CD8-positive, alpha-beta memory T cell (primary cell): ENCODE measurements at places on chromosomes 7 and 10. TPM values are rescaled to one million over a fixed set of nuclear protein-coding genes. Genes with fewer than 3 reads are reported as not detected.

GRCh38 chr7:75993689-75994387 lies 557 bp downstream of the TMEM120A start:
- peak; percentile 18 for DNase-seq
- no peaks in the 10 kb centered on the region for H3K36me3 ChIP-seq
- H3K27me3 ChIP-seq, result no peaks in the 10 kb centered on the region
- peaks cover 12% of the 10 kb centered on the region for H3K4me1 ChIP-seq
- H3K27ac ChIP-seq, result peak overlapping the region; percentile 61

- H3K27me3 ChIP-seq, result no peaks in the 10 kb centered on the region
- H3K36me3 ChIP-seq, result no peaks in the 10 kb centered on the region
- no peak for DNase-seq
- no peak overlapping the region for H3K4me3 ChIP-seq
Measured at GRCh38 chr10:34319197-34319846, 495.8 kb downstream of the PARD3 start.

Gene SRPK2
- polyA plus RNA-seq, result 59.5 TPM

DNA sequence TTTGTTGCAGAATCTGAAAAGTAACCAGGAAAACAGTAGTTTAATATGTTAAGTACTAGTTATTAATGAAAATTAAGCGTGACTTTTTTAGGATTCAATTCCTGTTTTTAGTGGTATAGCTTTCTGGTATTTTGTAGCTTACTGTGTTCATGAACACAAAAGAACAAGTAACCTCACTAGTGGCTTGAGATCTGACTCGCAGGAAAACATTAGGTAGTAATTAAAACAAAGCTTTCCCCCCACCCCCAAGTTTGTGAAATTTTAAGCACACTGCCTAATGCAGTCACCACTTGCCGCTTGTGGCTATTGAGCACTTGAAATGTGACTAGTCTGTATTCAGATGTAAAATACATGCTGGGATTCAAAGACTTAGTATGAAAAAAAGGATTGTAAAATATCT lies 102.5 kb upstream of the RPA3 start:
- no peak overlapping the region for H3K27ac ChIP-seq
- H3K36me3 ChIP-seq, result no peaks in the 10 kb centered on the region
- DNase-seq, result no peak
- no peaks in the 10 kb centered on the region for H3K27me3 ChIP-seq
- H3K4me1 ChIP-seq, result peaks cover 13% of the 10 kb centered on the region
- no peak overlapping the region for H3K4me3 ChIP-seq

GRCh38 chr10:128028508-128029289 lies 97.5 kb downstream of the MKI67 start:
- DNase-seq, result no peak
- H3K27me3 ChIP-seq, result no peaks in the 10 kb centered on the region
- H3K4me3 ChIP-seq, result no peak overlapping the region
- H3K27ac ChIP-seq, result no peak overlapping the region

- H3K27me3 ChIP-seq, result no peaks in the 10 kb centered on the region
- H3K36me3 ChIP-seq, result peaks cover 13% of the 10 kb centered on the region
Measured at GRCh38 chr7:149196151-149196704, 882 bp downstream of the ZNF282 start.

Gene PNPLA8
- polyA plus RNA-seq, result 29.7 TPM

- peak overlapping the region; percentile 85 for H3K4me3 ChIP-seq
- H3K36me3 ChIP-seq, result no peaks in the 10 kb centered on the region
- no peaks in the 10 kb centered on the region for H3K27me3 ChIP-seq
- H3K27ac ChIP-seq, result peak overlapping the region; percentile 87
Measured at GRCh38 chr7:123748171-123748733, 551 bp downstream of the WASL start.

GRCh38 chr10:103280506-103280905 lies 3.6 kb downstream of the INA start:
- DNase-seq, result no peak
- H3K4me3 ChIP-seq, result no peak overlapping the region
- H3K27ac ChIP-seq, result no peak overlapping the region
- no peaks in the 10 kb centered on the region for H3K36me3 ChIP-seq
- peaks cover 23% of the 10 kb centered on the region for H3K27me3 ChIP-seq

Gene TUBB8
- polyA plus RNA-seq, result not detected

DNA sequence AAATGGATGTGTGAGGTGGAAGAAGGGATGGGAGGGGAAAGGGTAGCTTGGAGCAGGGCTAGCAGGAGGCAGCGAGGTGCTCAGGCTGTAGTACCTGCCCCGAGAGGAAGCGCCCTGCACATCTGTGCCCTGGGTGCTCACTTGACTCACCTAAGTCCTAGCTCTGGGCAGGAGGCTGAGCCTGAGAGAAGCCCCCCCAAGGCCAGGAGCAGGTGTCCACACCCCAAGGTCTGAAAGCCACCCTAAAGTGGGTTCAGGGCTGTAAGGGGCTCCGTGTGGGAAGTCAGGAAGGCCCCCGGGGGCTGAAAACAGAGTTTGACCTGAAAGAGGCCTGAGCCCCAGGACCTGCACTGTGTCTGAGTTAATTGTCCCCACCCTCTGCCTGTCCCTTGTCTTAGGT lies 95.8 kb upstream of the PODXL start:
- no peak overlapping the region for H3K27ac ChIP-seq
- no peaks in the 10 kb centered on the region for H3K4me1 ChIP-seq
- no peaks in the 10 kb centered on the region for H3K27me3 ChIP-seq

Gene ANKRD16
- polyA plus RNA-seq, result 3.2 TPM
